Activated CD4-positive, alpha-beta T cell treated with anti-CD3 and anti-CD28 coated beads, Interleukin-2, amount 50 U/mL, for 24 hours (primary cell): ENCODE measurements at places on chromosomes 6 and 20.

DNA sequence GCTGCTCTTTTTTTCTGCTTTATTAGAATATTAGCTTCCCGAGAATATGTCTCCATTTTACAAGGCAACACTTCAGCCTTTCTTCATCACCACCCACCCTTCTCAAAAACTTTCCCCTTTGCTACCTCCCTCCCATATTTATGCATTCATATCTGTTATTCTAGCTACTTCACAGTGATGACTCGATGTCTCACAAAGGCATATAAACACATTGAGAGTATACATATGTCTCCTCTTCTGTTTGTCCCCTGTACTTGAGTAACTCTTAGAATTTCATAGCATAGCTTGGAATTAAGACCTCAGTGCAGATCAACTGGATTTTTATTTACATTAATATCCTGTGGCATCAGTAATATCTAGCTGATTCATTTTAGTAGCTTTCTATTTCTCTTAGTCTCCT is 6.5 kb downstream of the RNF144B start:
- DNase-seq, result no peak

GRCh38 chr6:88311561-88311960 is 145.4 kb upstream of the CNR1 start:
- DNase-seq, result no peak

DNA sequence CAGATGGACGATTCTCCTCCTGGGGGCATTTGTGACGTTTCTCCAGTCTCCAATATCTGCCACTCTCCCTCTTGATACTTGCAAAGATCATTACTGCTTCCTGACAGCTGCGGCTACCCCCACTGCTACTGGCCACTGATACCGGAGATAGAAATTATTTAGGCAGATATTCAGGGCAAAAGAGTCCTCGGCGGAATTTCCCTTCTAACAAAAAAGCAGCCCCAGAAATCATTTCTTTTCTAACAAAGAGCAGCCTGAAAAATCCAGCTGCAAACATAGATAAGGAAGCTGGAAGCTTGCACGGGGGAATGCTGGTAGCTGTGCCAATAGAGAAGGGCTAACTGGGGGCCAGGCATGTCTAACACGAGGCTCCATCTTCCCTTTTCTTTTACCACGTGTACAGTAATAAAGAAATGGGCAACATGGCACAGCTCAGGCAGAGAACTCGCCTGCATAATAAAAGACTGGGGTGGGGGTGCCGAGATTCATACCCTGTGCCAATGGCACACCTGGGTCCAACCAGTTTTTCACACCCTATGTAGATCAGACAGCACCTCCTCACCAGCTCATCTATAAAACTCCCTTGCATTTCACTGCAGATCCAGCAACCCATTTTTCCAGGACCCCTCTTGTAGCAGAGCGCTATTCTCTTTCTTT is 6.1 kb downstream of the TP53RK start:
- no peak for DNase-seq

- no peak for DNase-seq
These were observed 120.9 kb downstream of the TIAM2 start for GRCh38 chr6:155115893-155116570.

DNA sequence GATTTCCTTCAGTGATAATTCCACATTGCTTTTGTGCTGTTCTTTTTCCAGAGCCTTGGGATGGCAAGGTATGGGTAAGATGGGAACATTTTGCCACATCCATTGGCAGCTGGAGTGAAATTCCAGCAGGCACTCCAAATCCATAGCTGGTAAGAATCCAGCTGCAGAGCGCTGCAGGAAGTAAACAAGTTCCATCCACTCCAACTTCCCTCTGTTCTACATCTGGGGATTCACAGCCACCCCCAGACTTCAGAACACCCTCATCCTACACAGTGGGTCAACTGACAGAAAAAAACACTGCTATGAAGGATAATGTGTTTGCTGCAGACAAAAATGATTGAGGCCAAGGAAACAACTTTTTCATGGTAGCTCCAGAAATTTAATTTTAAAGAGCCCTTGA is 747.8 kb downstream of the MAFB start:
- no peak for DNase-seq

- DNase-seq, result no peak
These were observed 224.3 kb upstream of the FOXA2 start for GRCh38 chr20:22808628-22809027.

- DNase-seq, result no peak
These were observed 8.3 kb downstream of the MDGA1 start for GRCh38 chr6:37689381-37689780.

GRCh38 chr6:110938171-110938570 is 20.3 kb upstream of the GTF3C6 start:
- DNase-seq, result no peak

GRCh38 chr20:24657878-24658620 is 188.6 kb downstream of the SYNDIG1 start:
- DNase-seq, result no peak

DNA sequence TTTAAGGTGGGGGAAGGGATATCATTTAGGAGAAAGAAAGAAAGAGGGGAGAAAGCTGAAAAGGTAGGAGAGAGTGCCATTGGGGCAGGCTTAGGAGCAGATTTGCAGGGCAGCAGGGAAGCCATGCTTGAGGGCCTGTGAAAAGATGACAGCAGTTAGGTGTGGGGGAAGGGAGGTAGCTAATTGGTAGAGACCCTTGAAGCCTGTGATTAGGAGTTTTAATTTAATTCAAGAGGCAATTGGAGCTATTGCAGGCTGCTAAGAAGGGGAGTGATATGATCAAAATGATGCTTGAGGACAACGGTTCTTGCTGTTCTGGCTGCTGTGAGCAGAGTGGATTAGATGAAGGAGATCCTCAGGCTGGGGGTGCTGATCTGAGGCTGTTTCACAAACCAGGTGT is 24.5 kb upstream of the SEC63 start:
- no peak for DNase-seq

DNA sequence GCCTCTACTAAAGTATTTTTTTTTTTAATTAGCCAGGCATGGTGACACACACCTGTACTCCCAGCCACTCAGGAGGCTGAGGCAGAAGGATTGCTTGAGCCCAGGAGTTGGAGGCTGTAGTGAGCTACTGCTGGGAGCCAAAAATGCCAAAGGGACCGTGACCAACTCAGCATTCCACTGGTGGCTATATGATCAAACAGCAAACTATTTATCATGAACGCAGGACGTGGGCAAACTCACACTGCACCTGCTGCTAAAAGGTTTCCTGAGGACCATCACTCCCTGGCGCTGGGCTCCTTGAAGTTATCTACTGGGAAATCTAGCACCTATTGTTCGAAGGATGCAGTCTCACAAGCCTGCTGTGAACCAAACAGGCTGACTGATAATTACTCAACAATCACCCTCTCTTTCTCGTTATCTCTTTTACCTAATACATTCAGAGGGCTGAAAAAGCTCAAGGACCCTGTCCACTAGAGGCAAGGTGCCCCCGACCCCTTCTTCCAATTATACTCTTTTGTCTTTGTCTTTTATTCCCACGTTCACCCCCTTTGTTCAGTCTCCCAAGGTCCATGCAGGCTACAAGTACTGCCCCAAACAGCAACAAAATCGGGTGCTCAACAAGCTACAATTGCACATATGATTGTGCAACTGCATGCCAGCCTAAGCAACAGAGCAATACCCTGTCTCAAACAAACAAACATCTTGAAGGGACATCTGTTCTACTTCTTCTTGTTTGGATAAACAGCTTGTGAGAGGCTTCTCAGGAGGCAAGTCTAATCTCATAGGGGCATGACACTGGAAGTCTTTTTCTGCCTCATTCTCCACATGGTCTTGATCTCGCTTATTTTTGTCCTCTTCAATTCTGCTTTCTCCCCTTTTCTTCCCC is 47.7 kb upstream of the PLN start:
- no peak for DNase-seq

DNA sequence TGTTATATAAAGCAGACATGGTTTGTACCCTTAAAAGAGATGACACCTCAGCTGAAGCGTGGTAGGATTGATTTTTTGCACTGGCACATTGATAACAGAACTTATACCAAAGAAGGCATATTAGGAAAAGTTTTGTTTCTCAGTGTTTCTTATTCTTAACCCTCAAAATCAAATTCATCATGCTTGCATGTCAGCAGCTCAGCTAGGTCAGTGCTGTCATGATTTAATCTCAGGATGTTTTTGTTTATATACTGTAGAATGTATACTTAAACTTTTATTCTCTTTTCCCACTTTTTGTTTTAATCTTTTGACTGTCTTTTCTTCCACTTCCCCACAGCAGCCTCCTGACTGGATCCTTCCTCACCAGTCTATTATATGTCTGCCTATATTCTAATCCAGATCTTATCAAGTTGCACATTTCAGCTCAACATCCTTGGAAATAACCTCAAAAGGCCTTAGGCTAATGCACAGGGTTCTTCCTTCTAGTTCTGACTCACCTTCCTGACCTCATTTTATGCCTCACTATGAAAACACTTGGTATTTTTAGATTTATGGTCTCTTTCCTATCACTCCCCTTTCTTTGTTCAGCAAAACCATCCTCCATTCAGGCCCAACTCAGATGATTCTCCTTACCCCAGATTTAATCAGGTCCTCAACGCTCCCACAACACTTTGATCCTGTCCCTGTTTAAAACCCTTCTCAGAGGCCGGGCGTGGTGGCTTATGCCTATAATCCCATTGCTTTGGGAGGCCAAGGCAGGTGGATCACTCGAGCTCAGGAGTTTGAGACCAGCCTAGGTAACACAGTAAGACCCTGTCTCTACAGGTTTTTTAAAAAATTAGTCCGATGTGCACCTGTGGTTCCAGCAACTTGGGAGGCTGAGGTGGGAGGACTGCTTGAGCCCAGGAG is 7.2 kb downstream of the HEBP2 start:
- DNase-seq, result no peak

- DNase-seq, result no peak
These were observed 4.5 kb upstream of the INSM1 start for GRCh38 chr20:20363434-20363798.

- no peak for DNase-seq
These were observed 18.2 kb downstream of the DSE start for GRCh38 chr6:116388924-116389323.

DNA sequence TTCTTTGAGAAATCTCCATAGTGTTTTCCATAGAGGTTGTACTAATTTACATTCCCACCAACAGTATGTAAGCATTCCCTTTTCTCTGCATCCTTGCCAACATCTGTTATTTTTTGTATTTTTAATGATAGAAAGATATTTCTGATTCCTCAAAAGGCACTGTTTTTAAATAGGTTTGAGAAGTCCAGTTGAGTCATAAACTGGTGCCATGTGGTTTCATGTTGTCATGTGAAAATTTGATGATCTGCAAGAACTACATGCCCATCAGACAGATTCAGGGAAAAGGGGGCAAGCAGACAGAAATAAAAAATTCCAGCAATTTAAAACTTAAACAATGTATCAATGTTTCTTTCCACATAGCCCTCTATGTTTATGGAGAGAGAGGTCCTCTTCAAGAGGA is 227.5 kb downstream of the KCNQ5 start:
- no peak for DNase-seq

DNA sequence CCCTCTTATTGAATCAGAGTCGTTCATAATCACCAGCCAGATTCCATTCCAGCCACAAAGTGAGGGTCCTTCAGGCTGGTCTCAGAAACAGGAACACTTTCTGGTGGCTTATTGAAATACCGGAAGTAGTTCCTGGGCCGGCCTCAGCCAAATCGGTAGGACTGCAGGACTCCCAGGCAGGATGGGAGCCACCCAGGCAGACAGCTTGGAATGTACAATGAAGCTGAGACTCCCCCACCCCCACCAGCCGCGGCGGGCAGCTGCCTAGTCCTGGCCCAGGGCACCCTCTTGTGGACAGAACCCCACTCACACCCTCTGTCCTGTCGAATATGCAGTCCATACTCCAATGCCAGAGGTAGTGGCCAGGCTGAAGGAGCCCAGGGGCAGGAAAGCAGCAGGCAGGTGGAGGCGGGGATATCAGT is 43.8 kb downstream of the MDFI start:
- DNase-seq, result peak; percentile 56

- DNase-seq, result no peak
These were observed 18.8 kb upstream of the SIRPA start for GRCh38 chr20:1876217-1876921.

DNA sequence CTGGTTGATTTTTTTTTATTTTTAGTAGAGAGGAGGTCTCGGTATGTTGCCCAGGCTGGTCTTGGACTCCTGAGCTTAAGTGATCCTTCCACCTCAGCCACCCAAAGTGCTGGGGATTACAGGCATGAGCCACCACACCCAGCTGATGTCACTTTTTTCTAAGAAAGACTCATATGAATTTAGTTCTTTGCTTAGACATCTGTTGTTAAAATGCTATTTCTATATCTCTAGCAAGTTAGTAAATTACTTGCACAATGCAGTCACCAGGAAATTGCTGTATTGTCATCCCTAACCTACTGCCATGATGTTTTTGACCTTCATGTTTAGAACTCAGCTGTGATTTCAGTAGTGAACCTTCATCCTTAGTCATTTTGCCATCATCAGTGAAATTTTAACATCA is 5.7 kb downstream of the KDM1B start:
- no peak for DNase-seq

- no peak for DNase-seq
These were observed 96.0 kb downstream of the RIMS1 start for GRCh38 chr6:71982389-71982788.

- DNase-seq, result no peak
These were observed 465.2 kb upstream of the MAN1A1 start for GRCh38 chr6:119814609-119815400.

- no peak for DNase-seq
These were observed 69.7 kb upstream of the TOX2 start for GRCh38 chr20:43844778-43845614.

DNA sequence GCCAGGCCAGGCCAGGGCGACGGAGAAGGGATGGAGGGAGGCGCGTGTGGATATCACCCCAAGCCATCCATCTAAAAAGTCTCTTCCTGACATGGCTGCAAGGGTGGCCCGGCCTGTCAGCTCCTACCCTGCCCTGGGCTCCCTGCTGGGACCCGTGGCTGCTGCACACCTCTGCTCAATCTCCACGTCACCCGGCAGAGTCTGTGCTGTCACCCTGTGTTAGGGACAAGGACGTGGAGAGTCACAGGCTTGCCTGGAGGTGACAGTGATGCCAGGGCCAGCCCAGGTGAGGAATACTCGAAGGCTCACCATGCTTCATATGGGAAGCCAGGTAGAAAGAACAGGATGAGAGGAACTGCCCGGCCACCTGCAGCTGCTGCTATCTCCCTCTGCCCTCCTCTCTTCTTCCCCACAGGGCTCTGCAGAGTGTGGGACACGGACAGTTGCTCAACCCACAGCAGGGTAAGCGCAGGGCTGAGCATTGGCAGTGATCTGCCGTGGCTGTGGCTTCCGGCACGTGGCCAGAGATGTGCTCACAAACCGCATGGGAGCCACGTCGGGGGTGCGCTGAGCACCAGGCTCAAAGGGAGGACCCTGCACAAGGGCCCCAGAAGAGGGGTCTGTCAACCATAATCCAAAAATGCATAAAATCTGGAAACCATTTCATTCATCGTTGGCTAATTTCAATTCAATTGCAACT is 214.3 kb downstream of the DLL1 start:
- no peak for DNase-seq
